Esophagus muscularis mucosa (tissue), 4 donors: ENCODE measurements at places on chromosomes 11 and 22. TPM values are rescaled to one million over a fixed set of nuclear protein-coding genes. Genes with fewer than 3 reads are reported as not detected.

NXPE4 gene
- total RNA-seq = not detected

IGLL5 gene
- total RNA-seq = 1.3 TPM

FREY1 gene
- 1.5 TPM for total RNA-seq

IZUMO1R gene
- total RNA-seq = not detected

PKP3 gene
- 0.17 TPM for total RNA-seq

APOBEC3A gene
- 0.58 TPM for total RNA-seq

THYN1 gene
- 34.1 TPM for total RNA-seq

OR8G1 gene
- not detected for total RNA-seq

OTOG gene
- not detected for total RNA-seq

CALCA gene
- not detected for total RNA-seq

PANX2 gene
- 1.0 TPM for total RNA-seq

APOA4 gene
- not detected for total RNA-seq

KRTAP5-2 gene
- total RNA-seq = not detected

TESMIN gene
- 0.78 TPM for total RNA-seq

SCN2B gene
- 0.69 TPM for total RNA-seq

SMTN gene
- total RNA-seq = 1,407 TPM

OR10D3 gene
- total RNA-seq = not detected

PTGDR2 gene
- total RNA-seq = 2.1 TPM

CDC42BPG gene
- total RNA-seq = 0.46 TPM

TCP11L1 gene
- total RNA-seq = 66.0 TPM

YAP1 gene
- 311 TPM for total RNA-seq

NUP98 gene
- total RNA-seq = 88.3 TPM

KCNJ5 gene
- total RNA-seq = 0.80 TPM

TREH gene
- not detected for total RNA-seq

OR8D1 gene
- total RNA-seq = not detected

LGALS12 gene
- not detected for total RNA-seq

ATXN10 gene
- total RNA-seq = 104 TPM

TSGA10IP gene
- not detected for total RNA-seq

DDIAS gene
- total RNA-seq = 1.6 TPM

MFRP gene
- total RNA-seq = 0.11 TPM

DDTL gene
- 0.91 TPM for total RNA-seq

ZBTB16 gene
- 256 TPM for total RNA-seq

ADORA2A gene
- 4.9 TPM for total RNA-seq

MYOD1 gene
- not detected for total RNA-seq

OR51B2 gene
- total RNA-seq = not detected

MPEG1 gene
- 36.1 TPM for total RNA-seq

B4GALNT4 gene
- 12.0 TPM for total RNA-seq

DEFB131B gene
- not detected for total RNA-seq

CTSC gene
- total RNA-seq = 27.0 TPM

FOLH1 gene
- total RNA-seq = 1.6 TPM

MS4A15 gene
- not detected for total RNA-seq
